ENCODE measurements at places on chromosomes 11 and 22.

DNA sequence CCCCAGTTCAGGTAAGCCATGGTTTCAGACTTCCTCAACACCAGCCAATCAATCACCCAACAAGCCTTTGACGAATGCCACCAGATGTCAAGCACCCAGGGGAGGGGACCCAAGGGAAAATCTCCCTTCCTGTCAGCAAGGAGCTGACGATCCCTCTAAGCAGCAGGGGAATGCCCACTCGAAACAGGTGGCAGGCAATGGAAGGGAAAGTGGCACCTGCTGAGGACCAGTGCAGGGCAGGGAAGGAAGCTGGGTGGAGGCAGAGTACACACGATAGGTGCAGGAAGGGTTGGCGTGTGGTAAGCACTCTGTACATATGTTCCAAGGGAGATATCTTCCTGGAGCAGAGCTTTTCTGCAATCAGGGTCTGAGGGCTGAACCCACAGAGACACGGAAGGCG lies 11.7 kb upstream of the CREB3L1 start:
- DNase-seq, result no peak

DNA sequence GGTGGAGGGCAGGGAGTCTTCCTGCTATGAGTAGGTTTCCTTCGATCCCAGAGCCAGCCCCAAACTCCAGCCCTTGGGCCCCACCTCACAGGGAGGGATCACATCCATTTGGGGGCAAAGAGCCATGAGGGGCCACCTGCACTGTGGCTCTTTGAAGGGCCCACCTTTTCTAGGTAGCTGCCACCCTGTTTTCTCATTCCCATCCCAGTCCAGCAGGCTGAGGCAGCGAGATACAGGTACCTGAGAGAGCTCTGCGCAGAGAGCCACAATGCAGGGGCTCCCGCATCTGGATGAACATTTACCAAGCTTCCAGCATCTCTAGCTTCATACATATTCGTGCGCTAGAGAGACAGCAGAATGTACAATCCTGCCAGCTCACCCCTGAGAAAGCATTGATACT lies 16.3 kb downstream of the FXYD6 start:
- DNase-seq, result no peak

- DNase-seq, result no peak
These were observed 115.8 kb upstream of the NARS2 start for GRCh38 chr11:78690352-78690987.

DNA sequence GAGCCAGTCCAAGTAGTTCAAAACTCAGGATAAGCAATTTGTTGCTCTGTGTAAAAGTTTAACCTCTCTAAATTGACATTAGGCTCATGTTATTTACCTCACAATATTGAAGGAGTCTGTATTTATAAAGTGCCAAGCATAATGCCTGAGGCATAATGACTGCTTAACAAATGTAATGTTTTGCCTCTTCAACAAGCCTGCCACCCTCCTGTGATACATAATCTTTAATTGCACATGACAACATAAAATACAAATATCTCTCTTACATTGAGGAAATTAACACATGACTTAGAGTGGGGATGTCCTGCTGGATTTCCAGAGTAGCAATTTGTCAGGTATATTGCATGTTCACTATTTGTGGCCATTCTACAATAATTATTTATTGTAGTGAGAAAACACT lies 469.2 kb upstream of the ANO5 start:
- no peak for DNase-seq

DNA sequence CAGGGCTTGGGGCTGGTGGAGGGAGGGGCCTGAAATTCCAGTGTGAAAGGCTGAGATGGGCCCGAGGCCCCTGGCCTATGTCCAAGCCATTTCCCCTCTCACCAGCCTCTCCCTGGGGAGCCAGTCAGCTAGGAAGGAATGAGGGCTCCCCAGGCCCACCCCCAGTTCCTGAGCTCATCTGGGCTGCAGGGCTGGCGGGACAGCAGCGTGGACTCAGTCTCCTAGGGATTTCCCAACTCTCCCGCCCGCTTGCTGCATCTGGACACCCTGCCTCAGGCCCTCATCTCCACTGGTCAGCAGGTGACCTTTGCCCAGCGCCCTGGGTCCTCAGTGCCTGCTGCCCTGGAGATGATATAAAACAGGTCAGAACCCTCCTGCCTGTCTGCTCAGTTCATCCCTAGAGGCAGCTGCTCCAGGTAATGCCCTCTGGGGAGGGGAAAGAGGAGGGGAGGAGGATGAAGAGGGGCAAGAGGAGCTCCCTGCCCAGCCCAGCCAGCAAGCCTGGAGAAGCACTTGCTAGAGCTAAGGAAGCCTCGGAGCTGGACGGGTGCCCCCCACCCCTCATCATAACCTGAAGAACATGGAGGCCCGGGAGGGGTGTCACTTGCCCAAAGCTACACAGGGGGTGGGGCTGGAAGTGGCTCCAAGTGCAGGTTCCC lies at the start of gene APOC3:
Gene APOC3 (plus strand): TSS at position 383 of the 659 bp plus-strand sequence. CDS start 676 bp downstream, outside the sequence.
- no peak for DNase-seq

DNA sequence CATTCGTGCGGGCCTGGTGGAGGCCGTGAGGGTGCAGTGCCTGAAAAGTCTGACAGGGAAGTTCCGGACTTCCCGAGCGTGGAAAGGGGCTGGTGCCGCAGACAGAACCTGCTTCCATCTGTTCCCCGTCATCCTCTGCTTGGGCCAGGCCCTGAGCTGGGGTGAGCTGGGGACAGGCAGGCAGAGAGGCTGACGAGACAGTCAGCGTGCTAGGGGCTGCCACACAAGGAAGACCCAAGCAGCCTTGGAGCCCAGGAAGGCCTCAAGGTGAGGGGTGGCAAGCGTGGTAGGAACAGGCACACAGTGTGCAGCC lies 25.5 kb downstream of the NADSYN1 start:
- no peak for DNase-seq

- no peak for DNase-seq
These were observed 56.6 kb downstream of the SYT13 start for GRCh38 chr11:45229401-45230020.

DNA sequence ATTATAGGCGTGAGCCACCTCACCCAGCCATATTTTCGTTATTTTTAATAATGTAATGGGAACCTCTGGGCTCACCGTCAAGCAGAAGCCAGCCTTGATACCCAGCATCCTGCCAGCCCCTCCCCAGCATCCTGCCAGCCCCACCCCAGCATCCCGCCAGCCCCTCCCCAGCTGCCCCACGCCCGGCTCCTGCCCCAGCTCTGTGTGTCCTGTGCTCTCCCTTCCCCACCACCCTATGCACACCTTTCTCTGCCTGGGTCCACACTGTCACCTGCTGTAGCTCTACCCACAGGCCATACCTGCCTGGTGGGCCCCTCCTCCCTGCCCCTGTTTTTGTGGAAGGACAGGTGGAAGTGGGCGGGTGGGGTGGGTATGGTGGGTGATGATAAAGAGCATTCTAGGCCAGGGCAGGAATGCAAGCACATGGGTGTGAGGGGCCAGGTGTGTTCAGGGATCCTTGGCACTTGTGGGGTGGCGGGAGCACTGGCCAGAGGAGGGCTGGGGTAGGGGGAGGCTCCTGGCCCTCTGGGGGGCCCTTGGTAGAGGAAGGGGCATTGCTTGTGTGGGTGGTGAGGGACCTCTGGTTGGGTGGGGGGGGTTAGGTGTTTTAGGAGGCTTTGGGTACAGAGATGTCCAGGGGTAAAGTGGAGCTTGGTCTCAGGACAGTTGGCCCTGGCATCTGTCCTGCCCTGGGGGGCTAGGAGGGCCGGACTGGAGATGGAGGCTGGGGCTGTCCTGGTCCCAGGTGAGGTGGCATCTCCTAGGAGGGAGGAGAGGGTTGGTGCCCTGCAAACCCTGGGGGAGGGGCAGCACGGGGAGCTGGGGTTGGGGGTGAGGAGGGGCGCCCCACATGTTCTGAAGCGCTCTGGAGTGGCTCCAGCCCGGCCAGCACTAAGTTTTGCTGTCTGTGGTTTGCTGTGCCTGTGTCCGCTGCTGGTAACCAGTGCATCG lies 25.9 kb upstream of the GRAMD4 start:
- no peak for DNase-seq

DNA sequence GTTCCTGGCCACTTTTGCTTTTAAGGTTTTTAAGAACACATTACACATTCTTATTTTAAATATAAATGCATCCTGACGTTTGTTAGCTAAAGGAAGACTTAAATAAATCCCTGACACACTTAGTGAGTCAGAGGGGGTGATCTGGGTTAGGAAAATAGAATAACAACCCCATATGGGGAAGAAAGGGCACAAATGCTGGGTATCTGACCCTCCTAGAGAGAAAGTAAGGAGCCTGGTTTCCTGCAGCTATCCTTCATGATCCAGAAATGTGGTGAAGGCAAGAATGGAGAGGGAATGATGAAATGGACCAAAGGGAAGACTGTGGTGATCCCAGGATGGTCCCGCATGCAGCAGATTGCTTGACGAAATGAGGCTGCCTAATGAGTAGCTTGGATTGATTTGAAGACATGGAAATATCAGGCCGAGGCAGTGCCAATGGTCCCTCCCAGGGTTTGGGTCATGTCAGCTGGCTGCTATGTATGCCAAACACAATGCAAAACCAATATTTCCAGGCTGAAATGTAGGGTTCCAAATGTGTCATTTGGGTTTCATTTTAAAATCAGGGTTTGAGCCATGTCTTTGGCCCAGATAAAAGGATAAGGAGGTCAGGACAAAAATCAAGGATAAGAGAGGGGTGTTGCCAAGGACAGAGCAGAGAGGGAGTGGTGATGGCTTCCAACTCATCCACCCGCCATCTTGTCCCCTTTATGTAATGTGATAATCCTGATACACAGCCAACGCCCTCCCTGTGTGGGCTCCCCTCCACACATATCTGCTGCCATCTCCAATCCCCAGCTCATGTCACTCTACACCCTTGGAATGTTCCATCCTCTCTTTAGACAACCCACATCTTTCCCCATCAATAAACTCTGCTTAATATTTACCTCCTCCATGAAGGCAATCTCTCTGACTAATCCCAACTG lies 135.1 kb upstream of the PITPNB start:
- DNase-seq, result no peak
